Stimulated activated CD4-positive, alpha-beta T cell treated with anti-CD3 and anti-CD28 coated beads, Interleukin-2, amount 100 ng/mL, for 48 hours (primary cell): ENCODE measurements at places on chromosomes 13 and 19.

- DNase-seq, result no peak
These were observed 503.0 kb downstream of the DCT start for GRCh38 chr13:93976528-93976927.

GRCh38 chr13:45876781-45877180 lies 25.2 kb upstream of the SIAH3 start:
- no peak for DNase-seq

DNA sequence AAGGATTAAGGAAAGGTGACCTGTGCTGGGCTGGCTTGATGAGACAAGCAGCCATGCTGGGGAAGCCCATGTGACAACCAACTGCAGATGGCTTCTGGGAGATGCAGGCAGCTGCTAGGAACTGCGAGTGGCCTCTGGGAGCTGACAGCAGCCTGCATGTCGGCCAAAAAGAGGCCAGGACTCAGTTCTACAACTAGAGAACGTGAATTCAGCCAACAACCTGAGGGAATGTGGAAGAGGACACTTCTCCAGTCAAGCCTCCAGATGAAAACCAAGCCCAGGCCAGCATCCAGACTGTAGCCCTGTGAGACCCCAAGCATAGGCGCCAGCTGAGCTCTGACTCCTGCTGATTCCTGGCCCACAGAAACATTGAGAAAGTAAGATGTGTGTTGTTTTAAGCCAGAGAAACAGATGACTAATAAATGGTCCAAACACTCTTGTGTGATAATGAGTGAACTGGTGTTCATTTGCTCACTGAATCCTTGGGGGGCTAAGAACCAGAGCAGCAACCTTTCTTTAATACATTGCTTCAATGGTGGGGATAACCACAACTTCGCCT lies 45.0 kb downstream of the SLC7A1 start:
- DNase-seq, result no peak

DNA sequence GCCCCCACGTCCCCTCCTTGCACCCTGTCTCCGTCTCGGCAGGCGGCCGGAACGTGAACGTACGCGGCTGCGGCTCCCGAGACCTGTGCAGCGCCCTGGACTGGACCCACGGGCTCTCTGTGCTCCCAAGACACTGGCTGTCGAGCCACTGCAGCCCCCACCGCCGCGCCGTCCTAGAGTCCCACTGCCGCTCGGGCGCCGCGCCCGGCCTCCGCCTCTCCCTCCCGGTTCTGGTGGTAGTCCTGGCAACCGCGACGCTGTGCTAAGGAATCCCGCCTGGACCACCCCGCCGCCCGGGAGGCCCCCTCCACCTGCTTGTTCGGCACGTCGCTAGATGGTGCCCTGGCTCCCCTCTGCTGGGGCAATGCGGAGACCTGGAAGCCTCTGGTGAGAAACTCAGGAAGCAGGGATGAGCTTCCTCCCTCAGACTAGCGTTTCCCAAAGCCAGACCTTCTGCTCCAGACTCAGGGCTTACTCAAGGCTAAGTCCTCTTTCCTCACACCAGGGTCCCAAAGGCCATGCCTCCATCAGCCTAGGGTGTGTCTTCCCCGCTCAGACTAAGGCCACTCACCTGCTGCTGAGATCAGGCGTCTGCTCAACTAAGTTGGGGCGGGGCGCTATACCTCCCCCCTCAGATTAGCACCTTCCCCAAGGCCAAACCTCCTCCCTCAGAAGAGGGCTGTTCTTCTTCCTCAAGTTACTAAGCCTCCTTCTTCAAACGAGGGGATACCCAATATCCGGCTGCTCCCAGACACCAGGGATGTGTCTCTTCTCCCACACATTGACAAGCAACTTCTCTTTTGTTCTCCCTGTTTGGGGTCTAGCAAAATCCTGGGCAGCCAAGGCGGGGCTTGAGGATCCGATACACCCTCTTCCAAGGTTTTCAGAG lies 16.1 kb upstream of the IRGC start:
- no peak for DNase-seq

DNA sequence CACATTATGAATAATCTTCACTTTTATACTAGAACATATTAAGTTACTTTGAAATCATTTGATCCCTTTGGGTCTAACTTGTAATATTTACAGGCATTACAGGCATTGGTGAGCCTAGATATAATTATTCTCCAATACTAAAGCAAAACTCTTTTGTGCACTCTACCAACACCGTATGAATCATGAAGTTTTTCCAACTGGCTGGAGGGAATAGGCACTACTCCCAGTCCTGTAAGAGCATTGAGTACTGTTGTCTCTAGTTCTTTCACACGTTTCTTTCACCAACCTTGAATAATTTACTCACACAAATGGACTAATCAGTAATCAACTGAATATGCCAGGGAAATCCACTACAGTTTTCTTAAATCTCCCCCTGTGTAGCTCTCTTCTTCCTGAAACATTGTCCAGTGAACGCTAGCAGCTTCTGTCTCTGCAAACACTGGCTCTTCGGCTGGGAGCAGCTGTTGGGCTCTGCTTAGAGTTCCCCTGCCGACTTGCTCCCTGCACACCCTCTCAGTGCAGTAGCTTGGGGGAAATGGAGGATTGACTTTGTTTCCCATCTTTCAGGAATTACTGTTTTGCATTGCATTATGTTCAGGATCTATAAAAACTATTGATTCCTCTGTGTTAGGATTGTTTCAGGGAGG lies 476.7 kb downstream of the RFC3 start:
- no peak for DNase-seq

DNA sequence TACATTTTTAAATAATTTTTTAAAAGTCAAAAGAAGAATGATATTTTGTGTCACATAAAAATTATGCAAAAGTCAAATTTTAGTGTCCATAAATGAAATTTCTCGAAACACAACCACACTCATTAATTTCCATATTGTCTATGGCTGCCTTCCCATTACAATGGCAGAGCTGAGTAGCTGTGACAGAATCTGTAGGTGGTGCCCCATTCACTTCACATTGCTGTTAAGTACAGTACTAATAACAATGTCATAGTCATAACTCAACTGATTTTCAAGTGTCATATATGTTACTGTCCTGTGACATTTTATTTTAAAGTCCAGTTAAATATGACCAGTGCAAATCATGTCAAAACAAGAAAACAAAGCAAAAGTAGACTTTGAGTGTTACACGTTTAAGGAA lies 114.3 kb downstream of the SPRY2 start:
- no peak for DNase-seq
